ENCODE measurements at places on chromosomes 4 and X. TPM values are rescaled to one million over a fixed set of nuclear protein-coding genes. Genes with fewer than 3 reads are reported as not detected.

COL25A1 gene
- not detected for total RNA-seq

CYBB gene
- total RNA-seq, result 127 TPM

GCNA gene
- total RNA-seq, result 5.6 TPM

MAPK10 gene
- total RNA-seq, result 3.1 TPM

RNF113A gene
- total RNA-seq, result 37.2 TPM

P2RY10 gene
- 169 TPM for total RNA-seq

PCYT1B gene
- total RNA-seq, result not detected

MID1 gene
- 0.32 TPM for total RNA-seq

MUC7 gene
- total RNA-seq, result not detected

CORIN gene
- total RNA-seq, result 0.25 TPM

SLC6A8 gene
- 1.8 TPM for total RNA-seq

SSX4B gene
- not detected for total RNA-seq

DNA sequence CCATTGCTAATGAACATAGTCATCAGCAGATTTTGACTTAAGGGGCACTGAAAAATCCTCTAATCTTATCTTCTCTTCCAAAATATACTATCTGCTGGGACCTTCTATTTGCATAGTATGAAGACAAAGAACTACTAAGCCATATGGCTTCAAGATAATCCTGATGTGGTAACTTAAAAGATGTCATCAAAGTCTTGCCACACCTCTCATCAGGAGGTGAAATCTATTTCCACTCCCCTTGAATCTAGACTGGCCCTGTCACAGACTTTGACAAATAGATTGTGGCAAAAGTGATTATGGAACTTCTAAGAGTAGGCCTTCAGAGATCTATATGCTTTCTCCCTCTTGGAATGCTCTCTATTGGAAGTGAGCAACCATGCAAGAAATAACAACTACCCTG is 27.3 kb upstream of the TET2 start:
- H3K4me1 ChIP-seq, result no peaks in the 10 kb centered on the region
- no peak overlapping the region for H3K27ac ChIP-seq
- H3K36me3 ChIP-seq, result no peaks in the 10 kb centered on the region
- H3K4me3 ChIP-seq, result no peak overlapping the region
- DNase-seq, result no peak
- H3K27me3 ChIP-seq, result no peaks in the 10 kb centered on the region

DNA sequence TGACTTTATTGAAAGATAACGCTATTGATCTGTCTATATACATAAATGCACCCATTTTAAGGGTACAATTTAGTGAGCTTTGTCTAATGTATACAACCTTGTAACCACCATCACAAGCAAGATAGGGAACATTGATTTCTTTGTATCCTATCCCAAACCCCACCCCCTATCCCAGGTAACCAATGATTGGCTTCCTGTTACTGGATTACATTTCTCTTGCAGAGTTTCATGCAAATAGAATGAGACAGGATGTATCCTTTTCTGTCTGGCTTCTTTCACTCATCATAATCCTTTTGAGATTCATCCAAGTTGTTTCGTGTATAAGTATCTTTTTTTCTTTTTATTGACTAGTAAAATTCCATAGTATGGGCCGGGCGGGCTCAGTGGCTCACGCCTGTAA is 1.6 kb upstream of the GRIPAP1 start:
- no peak overlapping the region for H3K27ac ChIP-seq
- H3K27me3 ChIP-seq, result no peaks in the 10 kb centered on the region
- no peak for DNase-seq
- peaks cover 8% of the 10 kb centered on the region for H3K4me1 ChIP-seq
- no peak overlapping the region for H3K4me3 ChIP-seq

DNA sequence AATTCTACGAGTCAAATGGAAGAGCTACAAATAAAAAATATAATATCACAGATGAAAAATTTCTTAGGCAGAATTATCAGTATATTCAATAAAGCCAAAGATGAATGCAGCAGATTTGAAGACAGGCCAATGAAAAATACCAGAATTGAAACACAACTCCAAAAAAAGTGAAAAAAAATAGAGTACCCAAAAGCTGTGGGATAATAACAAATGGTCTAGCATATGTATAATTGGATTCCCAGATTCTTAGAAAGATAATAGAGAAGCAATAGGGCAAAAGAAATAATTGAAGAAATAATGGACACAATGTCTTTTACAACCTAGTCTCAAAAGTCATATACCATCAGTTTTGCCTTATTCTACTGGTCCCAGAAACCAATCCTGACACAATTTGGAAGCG is 4.4 kb downstream of the ANAPC10 start:
- peaks cover 15% of the 10 kb centered on the region for H3K4me1 ChIP-seq
- no peak overlapping the region for H3K27ac ChIP-seq
- H3K36me3 ChIP-seq, result peaks cover 42% of the 10 kb centered on the region
- H3K27me3 ChIP-seq, result no peaks in the 10 kb centered on the region

DNA sequence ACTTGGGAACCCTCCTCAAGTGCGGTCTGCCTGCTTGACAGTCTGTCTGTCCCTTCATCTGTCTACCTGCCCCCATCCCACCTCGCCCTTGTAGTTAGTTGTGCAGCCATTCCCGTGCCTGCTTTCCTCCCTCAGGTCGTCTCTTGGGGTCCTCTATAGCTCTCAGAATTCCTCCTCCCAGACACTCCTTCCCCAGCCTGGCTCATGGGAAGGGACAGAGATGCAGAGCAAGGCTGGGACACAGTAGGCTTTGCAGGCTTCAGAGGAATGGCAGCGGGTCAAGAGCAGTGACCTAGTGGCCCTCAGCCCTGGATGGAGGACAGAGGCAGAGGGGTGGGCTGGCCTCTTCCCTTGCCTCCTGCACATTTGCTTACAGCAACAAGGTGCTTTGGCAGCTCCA is 18.3 kb downstream of the TMEM31 start:
- H3K27ac ChIP-seq, result no peak overlapping the region
- H3K27me3 ChIP-seq, result no peaks in the 10 kb centered on the region

- H3K27me3 ChIP-seq, result peaks cover 11% of the 10 kb centered on the region
- DNase-seq, result no peak
- H3K27ac ChIP-seq, result no peak within 1 kb of the TSS
- no peaks in the 10 kb centered on the region for H3K4me1 ChIP-seq
Measured at GRCh38 chr4:118034053-118034785, at the start of gene NDST3. Gene NDST3, plus strand, starts transcription at chr4:118034486. Its CDS starts 19,425 bp downstream, at chr4:118053911.

GRCh38 chrX:70353514-70353913 is 63.6 kb downstream of the KIF4A start:
- no peaks in the 10 kb centered on the region for H3K4me1 ChIP-seq
- no peak for DNase-seq
- no peak overlapping the region for H3K4me3 ChIP-seq
- no peaks in the 10 kb centered on the region for H3K27me3 ChIP-seq
- no peak overlapping the region for H3K27ac ChIP-seq
- H3K36me3 ChIP-seq, result no peaks in the 10 kb centered on the region

GRCh38 chr4:34193451-34194154 is 2050.7 kb downstream of the ARAP2 start:
- no peak for DNase-seq
- no peak overlapping the region for H3K27ac ChIP-seq
- H3K27me3 ChIP-seq, result no peaks in the 10 kb centered on the region
- H3K4me1 ChIP-seq, result no peaks in the 10 kb centered on the region
- no peaks in the 10 kb centered on the region for H3K36me3 ChIP-seq
- no peak overlapping the region for H3K4me3 ChIP-seq

DNA sequence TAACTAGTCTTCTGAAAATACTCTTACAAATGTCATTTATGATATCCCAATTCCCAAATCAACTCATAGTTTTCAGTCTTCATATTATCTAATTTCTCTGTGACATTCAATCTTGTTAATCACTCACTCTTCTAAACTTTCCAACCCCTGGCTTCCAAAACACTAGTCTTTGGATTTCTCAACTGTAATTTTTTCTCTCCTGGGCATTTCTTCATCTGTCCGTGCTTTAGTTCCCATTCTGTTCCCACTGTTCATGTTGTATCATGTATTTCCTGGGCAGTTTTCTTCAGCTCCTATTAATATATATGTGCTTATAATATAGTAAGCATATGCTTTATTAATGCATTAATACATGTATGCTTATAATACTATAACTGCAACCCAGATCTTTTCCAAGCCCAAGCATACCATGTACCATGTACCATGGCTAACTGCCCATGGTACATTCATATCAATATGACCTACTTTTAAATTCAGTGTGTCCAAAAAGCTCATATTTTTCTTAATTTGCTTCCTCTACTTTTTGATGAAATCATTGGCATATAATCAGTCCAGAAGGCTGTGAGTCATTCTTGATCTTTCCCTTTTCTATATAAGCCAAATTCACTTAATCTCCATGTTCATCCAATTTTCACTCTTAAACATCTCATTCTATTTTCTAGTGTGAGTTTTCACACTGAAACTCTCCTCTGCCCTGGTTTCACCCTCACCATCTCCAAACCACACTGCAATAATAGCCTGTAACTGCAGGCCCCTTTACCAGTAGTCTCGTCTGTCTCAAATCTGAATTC is 21.3 kb upstream of the GK2 start:
- H3K36me3 ChIP-seq, result no peaks in the 10 kb centered on the region
- no peak overlapping the region for H3K4me3 ChIP-seq
- no peaks in the 10 kb centered on the region for H3K27me3 ChIP-seq
- H3K27ac ChIP-seq, result no peak overlapping the region
- H3K4me1 ChIP-seq, result no peaks in the 10 kb centered on the region

- no peak for DNase-seq
Measured at GRCh38 chr4:108846568-108846967, 83.7 kb upstream of the ETNPPL start.

DNA sequence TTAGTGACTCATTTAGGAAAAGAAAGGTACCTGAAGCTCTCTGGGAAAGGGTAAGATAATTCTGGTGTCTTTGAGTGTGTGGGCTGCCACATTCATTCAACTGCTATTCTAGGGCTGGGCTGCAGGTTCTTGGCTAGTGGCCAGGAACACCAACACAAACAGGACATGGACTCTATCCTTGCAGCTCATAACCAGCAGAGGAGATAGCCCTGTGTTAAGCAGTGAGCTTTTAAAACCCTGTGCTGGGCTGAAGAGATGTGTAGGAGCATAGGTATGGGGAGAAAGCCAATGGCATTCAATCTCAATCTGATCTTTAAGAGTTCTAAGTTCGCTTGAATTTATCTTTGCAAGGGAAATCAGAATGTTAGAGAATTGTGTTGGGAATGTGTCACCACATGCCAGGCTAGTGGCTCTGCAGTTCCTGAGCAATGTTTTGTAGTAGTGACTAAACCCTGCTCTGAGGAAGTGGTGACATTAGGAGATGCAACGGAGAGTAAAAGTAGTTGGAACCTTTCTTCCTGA is 39.2 kb downstream of the SGMS2 start:
- H3K27ac ChIP-seq, result no peak overlapping the region
- no peaks in the 10 kb centered on the region for H3K36me3 ChIP-seq
- H3K4me3 ChIP-seq, result no peak overlapping the region
- H3K4me1 ChIP-seq, result no peaks in the 10 kb centered on the region
- DNase-seq, result no peak

DNA sequence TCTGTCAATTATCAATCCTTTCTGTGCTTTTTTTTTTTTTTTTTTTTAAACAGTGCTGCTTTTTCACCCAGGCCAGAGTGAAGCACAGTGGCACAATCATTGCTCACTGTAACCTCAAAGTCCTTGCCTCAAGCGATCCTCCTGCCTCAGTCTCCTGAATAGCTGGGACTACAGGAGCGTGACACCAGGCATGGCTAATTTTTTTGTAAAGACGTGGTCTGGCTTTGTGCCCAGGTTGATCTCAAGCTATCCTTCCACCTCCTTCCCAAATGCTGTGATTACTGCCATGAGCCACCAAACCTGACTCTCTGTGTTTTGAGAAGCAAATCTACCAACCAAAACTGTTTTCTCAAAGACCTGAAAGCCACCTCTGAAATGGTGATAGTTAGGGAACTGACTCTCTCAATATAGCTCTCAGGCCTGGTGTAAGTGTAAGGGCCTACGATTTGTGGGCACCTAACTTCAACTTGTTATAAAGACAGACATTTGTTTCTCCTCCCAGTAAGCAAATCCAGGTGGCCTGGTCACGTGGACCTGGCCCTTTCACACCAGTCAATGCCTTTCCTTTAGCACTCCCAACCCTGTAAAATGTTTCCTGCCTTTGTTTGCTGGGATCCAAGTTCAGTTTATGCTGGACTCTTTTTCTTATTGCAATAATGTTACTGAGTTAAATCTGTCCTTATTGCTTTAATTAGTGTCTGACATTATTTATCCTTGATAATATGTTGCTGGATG is 2015.9 kb downstream of the PCDH7 start:
- H3K27ac ChIP-seq, result no peak overlapping the region
- no peak for DNase-seq

GRCh38 chrX:16429406-16429805 is 220.6 kb upstream of the S100G start:
- no peaks in the 10 kb centered on the region for H3K36me3 ChIP-seq
- no peaks in the 10 kb centered on the region for H3K4me1 ChIP-seq
- H3K4me3 ChIP-seq, result no peak overlapping the region
- no peaks in the 10 kb centered on the region for H3K27me3 ChIP-seq

DNA sequence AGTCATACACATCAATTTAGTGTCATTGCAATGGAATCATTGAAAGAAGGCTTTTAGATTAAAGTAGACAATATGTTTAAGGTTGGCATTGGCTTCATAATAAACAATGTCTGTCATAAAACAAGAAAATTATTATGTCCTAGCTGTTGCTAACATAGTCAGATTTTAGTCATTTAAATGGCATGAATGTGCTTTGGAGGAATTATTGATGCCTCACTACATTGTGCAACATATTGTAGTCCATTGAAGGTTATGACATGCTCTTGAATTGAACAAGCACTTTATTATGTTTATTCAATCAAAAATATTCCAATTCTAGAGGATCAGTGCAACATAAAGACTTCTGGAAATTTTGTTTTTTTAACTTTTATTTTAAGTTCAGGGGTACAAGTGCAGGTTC is 489.8 kb upstream of the AMOT start:
- H3K27me3 ChIP-seq, result no peaks in the 10 kb centered on the region
- no peak for DNase-seq
- no peaks in the 10 kb centered on the region for H3K4me1 ChIP-seq

DNA sequence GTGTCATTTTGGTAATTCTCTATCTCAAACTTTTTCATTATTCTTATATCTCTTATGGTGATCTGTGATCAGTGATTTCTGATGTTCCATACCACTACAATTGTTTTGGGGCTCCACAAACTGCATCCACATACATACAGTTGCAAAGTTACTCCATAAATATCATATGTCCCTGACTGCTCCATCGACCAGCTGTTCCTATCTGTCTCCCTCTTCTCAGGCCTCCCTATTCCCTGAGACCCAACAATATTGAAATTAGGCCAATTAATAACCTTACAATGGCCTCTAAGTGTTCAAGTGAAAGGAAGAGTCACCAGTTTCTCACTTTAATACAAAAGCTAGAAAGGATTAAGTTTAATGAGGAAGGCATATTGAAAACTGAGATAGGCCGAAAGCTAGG is 108.7 kb downstream of the ANAPC10 start:
- H3K4me1 ChIP-seq, result no peaks in the 10 kb centered on the region
- DNase-seq, result no peak
- H3K27ac ChIP-seq, result no peak overlapping the region
- H3K36me3 ChIP-seq, result no peaks in the 10 kb centered on the region
